Activated CD4-positive, alpha-beta T cell treated with anti-CD3 and anti-CD28 coated beads for 36 hours (primary cell): ENCODE measurements at places on chromosomes 4 and X.

GRCh38 chr4:39085891-39086290 lies 23.9 kb downstream of the KLHL5 start:
- DNase-seq = no peak

DNA sequence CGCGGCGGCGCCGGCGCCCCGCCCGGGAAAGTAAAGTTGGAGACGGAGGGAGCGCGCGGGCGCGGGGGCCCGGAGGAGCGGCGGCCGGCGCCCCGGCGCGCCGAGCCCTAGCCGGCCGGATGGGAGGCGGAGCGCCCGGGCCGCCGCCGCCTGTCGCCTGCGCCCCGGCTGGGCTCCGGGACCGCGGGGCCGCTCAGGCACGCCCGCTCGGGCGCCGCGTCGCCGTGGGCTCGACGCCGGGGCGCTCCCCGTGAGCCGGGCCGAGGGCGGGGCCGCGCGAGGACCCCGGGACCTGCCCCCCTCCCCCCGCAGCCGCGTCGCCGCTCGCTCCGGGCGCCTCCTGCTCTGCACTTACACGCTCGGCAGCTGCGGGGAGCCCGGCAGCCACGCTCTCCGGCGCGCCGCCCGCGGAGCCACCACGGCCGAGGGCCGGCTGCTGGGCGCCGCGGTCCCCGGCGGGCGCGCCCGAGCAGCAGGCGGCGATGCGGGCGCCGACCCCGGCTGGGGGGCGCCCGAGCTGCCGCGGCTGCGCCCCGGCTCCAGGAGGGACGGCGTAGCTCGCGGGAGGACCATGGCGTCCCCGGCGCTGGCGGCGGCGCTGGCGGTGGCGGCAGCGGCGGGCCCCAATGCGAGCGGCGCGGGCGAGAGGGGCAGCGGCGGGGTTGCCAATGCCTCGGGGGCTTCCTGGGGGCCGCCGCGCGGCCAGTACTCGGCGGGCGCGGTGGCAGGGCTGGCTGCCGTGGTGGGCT lies at the start of gene ADRA2C:
TSS of gene ADRA2C (plus strand) at position 350 of the 749 bp plus-strand sequence. CDS start at position 572, 222 bp downstream.
- peak; percentile 40 for DNase-seq

- peak; percentile 65 for DNase-seq
Measured at GRCh38 chr4:25925486-25926201, 11.6 kb downstream of the SMIM20 start.

- DNase-seq = no peak
Measured at GRCh38 chrX:40068048-40068447, 29.7 kb downstream of the BCOR start.

- peak; percentile 32 for DNase-seq
Measured at GRCh38 chrX:118423558-118423957, 72.1 kb upstream of the DOCK11 start.

DNA sequence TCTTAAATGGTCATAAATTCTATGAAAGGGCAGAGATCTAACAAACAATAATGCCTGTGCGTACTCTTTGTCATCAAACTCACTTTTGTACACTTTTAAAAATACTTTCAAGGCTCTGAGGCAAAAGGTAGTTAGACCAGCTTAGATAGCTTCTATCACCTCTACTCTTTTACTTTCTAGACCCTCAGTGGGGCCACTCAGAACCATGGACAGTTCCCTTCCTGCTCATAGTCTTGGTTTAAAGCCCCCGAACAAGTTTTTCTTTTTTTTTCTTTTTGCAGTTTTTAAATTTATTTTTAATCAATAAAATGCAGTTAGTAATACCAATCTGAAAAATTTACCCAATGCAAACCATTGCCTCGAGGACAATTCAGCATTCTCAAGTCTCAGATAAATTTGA lies 460.5 kb upstream of the CNKSR2 start:
- DNase-seq = peak; percentile 8
